ENCODE measurements at places on chromosomes 16 and 17.
A peak's percentile ranks its signal among the peaks of the same experiment; 100 is the strongest.

- DNase-seq, result no peak
These were observed 16.0 kb downstream of the HOXB4 start for GRCh38 chr17:48561884-48562810.

- no peak for DNase-seq
These were observed 4.8 kb downstream of the KLHL11 start for GRCh38 chr17:41860254-41860931.

DNA sequence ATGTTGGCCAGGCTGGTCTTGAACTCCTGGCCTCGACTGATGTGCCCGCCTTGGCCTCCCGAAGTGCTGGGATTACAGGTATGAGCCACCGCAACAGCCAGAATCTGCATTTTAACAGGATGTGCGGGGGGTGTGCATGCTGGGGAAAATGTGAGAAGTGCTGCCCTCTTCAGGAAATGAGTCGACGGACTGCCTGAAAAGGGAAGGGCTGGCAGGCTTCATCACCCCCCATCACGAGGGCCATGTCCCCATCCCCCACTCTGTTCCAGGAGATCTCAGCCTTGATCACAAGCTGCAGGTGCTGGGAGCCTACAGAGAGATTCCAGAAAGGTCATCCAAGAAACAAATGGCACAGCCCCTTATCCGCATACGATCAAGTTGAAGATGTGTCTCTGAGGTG lies 195.3 kb upstream of the RPL38 start:
- DNase-seq, result no peak

- no peak for DNase-seq
These were observed 2.1 kb downstream of the SPAG9 start for GRCh38 chr17:51118330-51119195.

- peak; percentile 94 for DNase-seq
These were observed 22.6 kb downstream of the ZNF213 start for GRCh38 chr16:3157229-3158025.

GRCh38 chr17:50394711-50395110 lies 2.6 kb downstream of the LRRC59 start:
- no peak for DNase-seq

GRCh38 chr16:14302399-14303181 lies 231.5 kb downstream of the MRTFB start:
- DNase-seq, result no peak

DNA sequence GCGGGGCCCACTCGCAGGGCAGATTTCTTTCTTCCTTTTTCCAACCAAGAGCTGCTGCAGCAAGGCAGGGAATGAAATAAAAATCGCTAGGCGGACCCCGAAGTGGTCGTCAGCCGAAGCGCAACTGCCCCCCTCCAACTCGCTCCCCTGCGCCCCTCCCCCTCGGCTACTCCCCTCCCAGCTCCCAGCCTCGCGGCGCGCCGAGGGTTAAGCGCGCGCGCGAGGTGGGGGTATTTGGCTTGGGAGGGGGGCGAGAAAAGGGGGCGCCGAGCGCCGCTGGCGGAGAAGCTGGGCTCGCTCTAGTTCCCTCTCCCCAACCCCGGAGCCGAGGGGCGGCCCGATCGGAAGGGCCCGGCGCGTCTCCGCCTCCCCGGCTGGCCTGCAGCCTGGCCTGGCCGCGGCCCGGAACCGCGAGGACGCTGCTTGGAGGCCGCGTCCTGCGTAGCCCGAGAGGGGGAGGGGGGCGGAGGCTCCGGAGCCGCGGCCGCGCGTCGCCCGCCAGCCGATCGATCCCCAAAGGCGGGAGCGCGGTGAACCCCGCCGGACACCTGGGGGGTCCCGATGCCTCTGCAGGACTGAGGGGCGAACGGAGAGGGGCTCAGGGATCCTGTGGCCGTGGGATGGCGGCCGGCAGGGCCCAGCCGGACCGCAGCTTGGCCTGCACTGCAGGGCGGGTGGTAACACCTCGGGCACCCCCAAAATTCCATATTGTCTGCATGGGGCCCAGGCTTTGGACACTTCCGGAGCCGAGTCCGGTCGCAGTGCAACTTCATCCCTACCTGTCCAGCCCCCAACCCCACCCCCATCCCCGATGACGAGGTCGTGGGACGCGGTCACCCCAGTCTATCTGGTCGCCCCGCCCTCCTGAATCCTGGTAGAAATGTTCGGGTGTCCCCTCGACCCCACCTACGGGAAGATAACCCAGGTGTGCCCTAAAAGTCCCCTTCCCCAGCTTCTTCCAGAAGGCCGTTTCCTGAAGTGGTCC lies 4.9 kb upstream of the CBX4 start:
- DNase-seq, result peak; percentile 23
